ENCODE measurements at places on chromosomes 11 and 22. TPM values are rescaled to one million over a fixed set of nuclear protein-coding genes. Genes with fewer than 3 reads are reported as not detected.

DNA sequence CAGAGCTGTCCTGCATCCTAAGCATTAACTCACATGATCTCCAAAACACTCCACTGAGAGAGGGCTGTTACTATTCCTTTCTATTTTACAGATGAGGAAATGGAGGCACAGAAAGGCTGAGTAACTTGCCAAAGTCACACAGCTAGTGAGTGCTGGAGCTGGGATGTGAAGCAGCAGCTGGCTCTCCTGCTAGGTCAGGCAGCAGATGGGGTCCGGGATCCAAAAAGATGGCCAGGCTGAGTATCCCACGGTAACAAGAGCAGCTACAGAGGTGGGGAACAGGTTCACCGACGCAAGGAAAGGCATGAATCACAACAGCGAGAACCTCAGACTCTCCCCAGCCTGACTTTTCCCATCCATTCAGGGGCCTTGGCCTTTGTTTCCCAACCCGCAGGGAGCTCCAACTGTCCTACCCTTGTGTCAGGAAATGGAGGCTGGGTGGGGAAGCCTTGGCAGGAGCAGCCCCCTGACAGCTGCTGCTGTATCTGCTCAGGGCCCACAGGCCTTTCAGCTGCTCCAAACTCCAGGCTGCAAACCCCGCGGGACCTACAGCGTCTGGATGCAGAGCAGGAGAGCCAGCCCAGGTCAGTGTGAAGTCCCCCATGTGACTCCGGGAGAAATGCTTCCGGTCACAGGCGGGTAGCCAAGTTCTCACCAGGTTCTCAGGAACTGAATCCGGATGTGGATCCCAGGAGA, 29.5 kb downstream of the DKK3 start:
- no peaks in the 10 kb centered on the region for H3K36me3 ChIP-seq
- H3K4me3 ChIP-seq: no peak overlapping the region
- H3K27me3 ChIP-seq: no peaks in the 10 kb centered on the region
- DNase-seq: no peak
- no peak overlapping the region for H3K27ac ChIP-seq
- H3K4me1 ChIP-seq: no peaks in the 10 kb centered on the region

GRCh38 chr22:35301372-35301874, 1.7 kb downstream of the TOM1 start:
- H3K27me3 ChIP-seq: peaks cover 7% of the 10 kb centered on the region
- H3K4me3 ChIP-seq: peak overlapping the region; percentile 91
- peaks cover 42% of the 10 kb centered on the region for H3K4me1 ChIP-seq
- DNase-seq: no peak
- H3K27ac ChIP-seq: peak overlapping the region; percentile 78
- H3K36me3 ChIP-seq: peaks cover 13% of the 10 kb centered on the region

- H3K36me3 ChIP-seq: peaks cover 32% of the 10 kb centered on the region
- peak overlapping the region; percentile 74 for H3K27ac ChIP-seq
- H3K4me3 ChIP-seq: peak overlapping the region; percentile 63
- no peaks in the 10 kb centered on the region for H3K27me3 ChIP-seq
Observed at GRCh38 chr11:128747728-128748148, 53.9 kb downstream of the FLI1 start.

- no peaks in the 10 kb centered on the region for H3K27me3 ChIP-seq
- H3K4me3 ChIP-seq: no peak overlapping the region
- H3K4me1 ChIP-seq: no peaks in the 10 kb centered on the region
- no peak overlapping the region for H3K27ac ChIP-seq
- no peak for DNase-seq
Observed at GRCh38 chr22:44731357-44731970, 20.9 kb upstream of the ARHGAP8 start.

DNA sequence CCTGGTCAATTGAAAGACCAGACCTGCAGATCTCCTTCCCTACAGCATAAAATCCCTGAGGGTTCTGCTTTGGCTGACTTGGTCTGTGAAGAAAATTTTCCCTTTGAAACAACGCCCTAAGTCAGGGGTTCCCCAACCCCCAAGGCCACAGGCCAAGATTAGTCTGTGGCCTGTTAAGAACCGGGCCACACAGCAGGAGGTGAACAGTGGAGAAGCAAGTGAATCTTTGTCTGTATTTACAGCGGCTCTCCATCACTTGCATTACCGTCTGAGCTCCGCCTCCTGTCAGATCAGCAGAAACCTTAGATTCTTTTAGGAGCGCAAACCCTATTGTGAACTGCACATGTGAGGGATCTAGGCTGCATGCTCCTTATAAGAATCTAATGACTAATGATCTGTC, 38.2 kb downstream of the CCDC83 start:
- H3K36me3 ChIP-seq: peaks cover 1% of the 10 kb centered on the region
- no peak overlapping the region for H3K27ac ChIP-seq
- no peak overlapping the region for H3K4me3 ChIP-seq
- peaks cover 3% of the 10 kb centered on the region for H3K27me3 ChIP-seq
- no peak for DNase-seq

DNA sequence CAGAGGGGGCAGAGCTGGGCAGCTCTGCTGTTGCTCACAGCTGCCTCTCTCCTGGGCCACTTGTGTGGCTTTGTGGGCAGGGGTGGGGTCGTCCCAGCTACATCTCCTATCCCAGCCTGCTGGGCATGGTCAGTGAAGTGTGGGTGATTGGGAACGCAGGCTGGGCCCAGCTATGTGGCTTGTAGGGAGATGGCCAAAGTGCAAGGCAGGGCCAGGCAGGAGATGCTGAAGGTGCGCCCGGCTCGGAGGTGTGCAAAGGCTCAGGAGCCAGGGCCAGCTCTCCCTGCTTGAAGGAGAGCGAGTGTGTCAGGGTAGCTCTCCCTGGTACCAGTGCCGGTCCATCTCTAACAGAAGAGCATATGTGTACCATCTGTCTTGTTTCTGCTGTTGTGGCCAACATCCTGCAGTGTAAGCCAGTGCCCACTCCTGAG, 8.4 kb upstream of the RANBP1 start:
- no peaks in the 10 kb centered on the region for H3K27me3 ChIP-seq
- peak overlapping the region; percentile 73 for H3K27ac ChIP-seq
- no peak for DNase-seq

- DNase-seq: no peak
- H3K27ac ChIP-seq: peak overlapping the region; percentile 59
- peak overlapping the region; percentile 45 for H3K4me3 ChIP-seq
- no peaks in the 10 kb centered on the region for H3K27me3 ChIP-seq
- H3K4me1 ChIP-seq: peaks cover 52% of the 10 kb centered on the region
Observed at GRCh38 chr11:88357323-88358039, 19.9 kb upstream of the CTSC start.

GRCh38 chr11:18193010-18193409, 20.4 kb downstream of the MRGPRX4 start:
- no peak overlapping the region for H3K27ac ChIP-seq
- no peaks in the 10 kb centered on the region for H3K4me1 ChIP-seq
- no peak overlapping the region for H3K4me3 ChIP-seq
- H3K27me3 ChIP-seq: peaks cover 24% of the 10 kb centered on the region
- DNase-seq: no peak

The ANGPTL5 gene
- total RNA-seq: not detected

The SPDYC gene
- not detected for total RNA-seq

The MMP27 gene
- not detected for total RNA-seq

The AQP11 gene
- total RNA-seq: 0.18 TPM

The RFPL3 gene
- total RNA-seq: not detected

Measured in activated T-helper 1 cell treated with anti-CD3 and anti-CD28 coated beads, Interleukin-12 subunit alpha, Interleukin-12 subunit beta, Interleukin-2, Interleukin-4 antibody, amounts not matched to agents 30 ng/mL and 10 ng/mL and 1 ng/mL, durations not matched to agents 14 hours and 24 hours and 36 hours (primary cell).